ENCODE measurements at places on chromosomes 16 and 17.

DNA sequence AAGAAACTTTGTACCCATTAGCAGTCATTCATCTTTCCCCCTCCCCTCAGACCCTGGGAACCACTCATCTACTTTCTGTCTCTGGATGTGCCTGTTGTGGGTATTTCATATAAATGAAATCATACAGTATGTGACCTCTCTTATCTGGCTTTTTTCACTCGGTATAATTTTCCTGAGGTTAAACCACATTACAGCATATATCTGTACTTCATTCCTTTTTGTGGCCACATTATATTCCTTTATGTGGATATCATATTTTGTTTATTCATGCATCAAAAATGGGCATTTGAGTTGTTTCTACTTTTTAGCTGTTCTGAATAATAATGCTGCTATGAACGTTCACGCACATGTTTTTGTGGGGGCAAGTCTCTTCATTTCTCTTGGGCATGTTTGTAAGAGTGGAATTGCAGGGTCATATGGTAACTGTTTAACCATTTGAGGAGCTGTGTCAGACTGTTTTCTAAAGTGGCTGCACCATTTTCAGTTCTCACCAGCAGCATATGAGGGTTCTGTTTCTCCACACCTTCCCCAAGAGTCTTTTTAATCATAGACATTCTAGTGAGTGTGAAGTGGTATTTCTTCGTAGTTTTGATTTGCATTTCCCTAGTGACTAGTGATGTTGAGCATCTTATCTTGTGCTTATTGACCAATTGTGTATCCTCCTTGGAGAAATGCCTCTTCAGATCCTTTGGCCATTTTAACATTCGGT is 3.8 kb downstream of the SNX29 start:
- H3K4me1 ChIP-seq, result peaks cover 10% of the 10 kb centered on the region
- no peaks in the 10 kb centered on the region for H3K36me3 ChIP-seq

GRCh38 chr17:40646791-40647623 is 611 bp downstream of the SMARCE1 start:
- peaks cover 46% of the 10 kb centered on the region for H3K36me3 ChIP-seq
- peaks cover 15% of the 10 kb centered on the region for H3K4me1 ChIP-seq
- peak overlapping the region; percentile 62 for H3K27ac ChIP-seq
- H3K4me3 ChIP-seq, result peak overlapping the region; percentile 94
- no peaks in the 10 kb centered on the region for H3K27me3 ChIP-seq
- no peak for DNase-seq

- H3K4me3 ChIP-seq, result no peak overlapping the region
- H3K27me3 ChIP-seq, result no peaks in the 10 kb centered on the region
- DNase-seq, result no peak
- no peak overlapping the region for H3K27ac ChIP-seq
- H3K36me3 ChIP-seq, result peaks cover 61% of the 10 kb centered on the region
- H3K4me1 ChIP-seq, result no peaks in the 10 kb centered on the region
These were observed 131.3 kb downstream of the NLK start for GRCh38 chr17:28173801-28174200.

GRCh38 chr17:32126746-32127145 is 15.6 kb upstream of the RHOT1 start:
- H3K4me3 ChIP-seq, result no peak overlapping the region
- H3K4me1 ChIP-seq, result no peaks in the 10 kb centered on the region

DNA sequence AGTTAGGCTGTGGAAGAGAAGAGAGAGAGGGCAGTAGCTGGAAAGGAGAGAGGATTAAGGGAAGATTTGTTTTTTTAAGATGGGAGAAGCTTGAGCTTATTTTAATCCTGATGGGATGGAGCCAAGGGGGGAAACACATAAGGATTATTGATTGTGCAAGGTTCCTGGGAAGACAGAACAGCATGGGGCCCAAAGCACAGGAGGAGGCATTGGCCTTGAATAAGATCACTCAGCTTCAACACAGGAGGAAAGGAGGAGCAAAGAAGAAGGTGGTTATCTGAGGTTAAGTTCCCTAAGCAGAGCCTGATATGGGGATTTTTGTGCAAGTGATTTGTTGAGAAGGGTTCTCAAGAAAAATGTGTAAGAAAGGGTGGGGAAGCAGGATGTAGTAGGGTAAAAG is 169.8 kb downstream of the ABCC12 start:
- H3K4me3 ChIP-seq, result no peak overlapping the region
- H3K36me3 ChIP-seq, result no peaks in the 10 kb centered on the region
- no peak overlapping the region for H3K27ac ChIP-seq
- H3K27me3 ChIP-seq, result no peaks in the 10 kb centered on the region

GRCh38 chr16:12497526-12497925 is 306.2 kb downstream of the CPPED1 start:
- no peak overlapping the region for H3K27ac ChIP-seq
- H3K36me3 ChIP-seq, result no peaks in the 10 kb centered on the region
- no peaks in the 10 kb centered on the region for H3K27me3 ChIP-seq
- H3K4me3 ChIP-seq, result no peak overlapping the region
- no peak for DNase-seq

- no peak for DNase-seq
- H3K4me1 ChIP-seq, result peaks cover 22% of the 10 kb centered on the region
These were observed 70.4 kb upstream of the SMURF2 start for GRCh38 chr17:64732336-64733006.

GRCh38 chr16:85832570-85833218 is 33.2 kb downstream of the COX4I1 start:
- no peak overlapping the region for H3K4me3 ChIP-seq
- no peak for DNase-seq
- no peaks in the 10 kb centered on the region for H3K4me1 ChIP-seq
- no peaks in the 10 kb centered on the region for H3K36me3 ChIP-seq
- no peak overlapping the region for H3K27ac ChIP-seq

GRCh38 chr16:56738221-56738620 is 8.3 kb downstream of the NUP93 start:
- DNase-seq, result no peak

- peaks cover 35% of the 10 kb centered on the region for H3K36me3 ChIP-seq
- H3K27me3 ChIP-seq, result no peaks in the 10 kb centered on the region
- H3K27ac ChIP-seq, result peak overlapping the region; percentile 97
- peaks cover 37% of the 10 kb centered on the region for H3K4me1 ChIP-seq
- peak overlapping the region; percentile 11 for H3K4me3 ChIP-seq
- DNase-seq, result peak; percentile 98
These were observed 145.0 kb downstream of the SEC14L1 start for GRCh38 chr17:77285594-77286390.

DNA sequence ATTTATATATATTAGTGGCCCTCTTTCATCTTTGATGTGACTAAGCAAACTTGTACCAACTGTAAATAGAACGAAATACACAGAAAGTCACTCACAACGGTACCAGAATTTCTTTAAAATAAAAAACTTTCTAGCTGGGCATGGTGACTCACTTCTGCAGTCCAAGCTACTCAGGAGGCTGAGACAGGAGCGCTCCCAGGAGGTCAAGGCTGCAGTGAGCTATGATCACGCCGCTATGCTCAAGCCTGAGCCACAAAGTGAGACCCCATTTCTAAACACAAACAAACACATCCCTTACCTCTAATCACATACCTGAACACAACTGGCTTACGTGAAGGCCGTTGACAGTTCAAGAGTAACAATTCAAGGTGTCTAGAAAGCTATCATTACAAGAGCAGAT is 29.7 kb downstream of the STAT5B start:
- no peak for DNase-seq
- H3K4me3 ChIP-seq, result no peak overlapping the region
- no peaks in the 10 kb centered on the region for H3K27me3 ChIP-seq

DNA sequence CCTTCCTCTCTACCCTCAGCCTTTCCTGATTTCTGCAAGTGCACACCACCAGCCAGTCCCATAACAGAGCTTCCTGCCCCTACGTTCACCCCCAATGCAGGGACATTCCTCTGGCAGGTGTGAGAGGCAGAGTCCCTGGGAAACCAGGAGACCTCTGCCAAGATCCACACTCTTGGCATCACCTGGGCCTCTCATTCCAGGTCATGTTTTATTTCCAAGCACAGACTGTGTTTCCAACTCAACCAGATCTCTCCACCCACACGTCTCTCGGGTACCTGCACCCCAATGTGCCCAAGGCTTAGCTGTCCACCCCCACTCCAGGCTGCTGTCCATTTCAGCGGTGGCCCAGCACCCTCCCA is 21.0 kb upstream of the PHB1 start:
- no peaks in the 10 kb centered on the region for H3K4me1 ChIP-seq
- no peaks in the 10 kb centered on the region for H3K36me3 ChIP-seq
- no peak overlapping the region for H3K27ac ChIP-seq
- no peaks in the 10 kb centered on the region for H3K27me3 ChIP-seq

- H3K4me1 ChIP-seq, result peaks cover 8% of the 10 kb centered on the region
- peak overlapping the region; percentile 31 for H3K4me3 ChIP-seq
- no peaks in the 10 kb centered on the region for H3K27me3 ChIP-seq
- H3K36me3 ChIP-seq, result no peaks in the 10 kb centered on the region
These were observed 8.4 kb upstream of the TRPV2 start for GRCh38 chr17:16406742-16407674.

GRCh38 chr16:85057948-85058347 is 30.4 kb downstream of the KIAA0513 start:
- peaks cover 4% of the 10 kb centered on the region for H3K36me3 ChIP-seq
- no peaks in the 10 kb centered on the region for H3K4me1 ChIP-seq
- no peaks in the 10 kb centered on the region for H3K27me3 ChIP-seq
- no peak for DNase-seq

- peaks cover 31% of the 10 kb centered on the region for H3K4me1 ChIP-seq
- no peak overlapping the region for H3K4me3 ChIP-seq
- H3K36me3 ChIP-seq, result no peaks in the 10 kb centered on the region
- H3K27me3 ChIP-seq, result no peaks in the 10 kb centered on the region
These were observed 6.3 kb downstream of the ZFHX3 start for GRCh38 chr16:73041676-73042075.

DNA sequence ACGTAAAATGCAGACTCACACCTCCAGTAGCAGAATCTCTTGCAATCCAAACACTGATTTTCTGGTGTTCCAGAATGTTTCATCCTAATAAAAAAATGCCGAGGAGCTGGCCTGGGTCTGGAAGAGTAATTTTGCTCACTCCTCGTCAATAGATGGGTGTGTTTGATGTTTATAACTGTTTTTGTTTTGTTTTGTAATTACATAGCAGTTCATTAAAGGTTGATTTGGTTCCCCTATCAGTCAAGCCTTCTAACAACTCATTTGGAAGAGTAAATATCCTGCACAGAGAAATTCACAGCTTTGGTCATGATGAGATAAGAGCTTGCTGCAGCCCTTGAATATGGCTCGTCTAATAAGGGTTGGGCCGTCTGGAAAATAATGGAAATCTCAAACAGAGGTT is 36.8 kb upstream of the ELAC2 start:
- H3K27me3 ChIP-seq, result peaks cover 10% of the 10 kb centered on the region
- H3K4me3 ChIP-seq, result no peak overlapping the region
- H3K27ac ChIP-seq, result no peak overlapping the region
- no peak for DNase-seq
- H3K4me1 ChIP-seq, result no peaks in the 10 kb centered on the region

DNA sequence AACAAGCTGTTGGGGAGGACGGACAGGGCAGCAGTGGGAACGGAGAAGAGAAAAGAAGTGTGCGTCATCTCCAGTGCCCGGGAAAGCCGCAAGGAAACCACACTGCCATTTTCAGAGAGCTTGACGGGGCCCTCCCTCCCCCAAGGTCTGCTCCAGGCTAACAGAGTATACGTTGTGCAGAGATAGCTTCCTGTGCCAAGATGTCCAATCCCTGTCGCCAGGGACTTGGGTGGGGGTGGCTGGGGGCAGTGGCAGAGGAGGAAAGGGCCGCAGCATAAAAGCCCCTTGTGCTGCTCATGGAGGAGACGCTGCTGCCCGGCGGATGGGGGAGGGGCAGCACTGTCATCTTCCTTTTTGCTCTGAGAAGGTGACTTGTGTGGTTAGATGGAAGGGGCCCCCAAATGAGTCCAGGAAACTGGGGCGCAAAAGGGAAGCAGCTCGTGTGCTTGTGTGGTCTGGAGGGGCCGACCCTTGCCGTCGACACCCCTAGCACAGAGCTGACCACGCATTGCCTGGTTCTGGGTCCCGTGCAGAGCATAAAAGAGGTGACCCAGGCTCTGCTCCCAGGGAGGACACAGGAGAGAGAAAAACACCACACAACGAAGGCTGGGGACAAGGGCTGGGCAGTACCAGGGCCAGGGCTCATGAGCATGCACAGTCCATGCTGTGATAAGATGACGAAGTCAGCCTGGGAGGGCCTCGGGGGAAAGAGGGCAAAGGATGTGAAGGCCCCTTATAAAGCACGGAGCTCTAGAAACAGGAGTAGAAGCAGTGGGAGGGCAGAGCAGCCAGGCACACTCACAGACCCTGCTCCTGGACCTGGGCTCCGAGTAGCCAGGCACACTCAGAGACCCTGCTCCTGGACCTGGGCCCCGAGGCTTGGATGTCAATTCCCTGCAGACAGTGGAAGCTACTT is 372.7 kb downstream of the SLC39A11 start:
- H3K4me3 ChIP-seq, result no peak overlapping the region
- H3K27ac ChIP-seq, result no peak overlapping the region
- no peaks in the 10 kb centered on the region for H3K27me3 ChIP-seq
- H3K4me1 ChIP-seq, result peaks cover 32% of the 10 kb centered on the region
- no peak for DNase-seq
- H3K36me3 ChIP-seq, result no peaks in the 10 kb centered on the region

- no peak overlapping the region for H3K4me3 ChIP-seq
- DNase-seq, result no peak
- peak overlapping the region; percentile 14 for H3K27ac ChIP-seq
- no peaks in the 10 kb centered on the region for H3K36me3 ChIP-seq
- H3K4me1 ChIP-seq, result peaks cover 11% of the 10 kb centered on the region
- no peaks in the 10 kb centered on the region for H3K27me3 ChIP-seq
These were observed 65.8 kb upstream of the SMIM36 start for GRCh38 chr17:55576996-55577586.

GRCh38 chr17:68085771-68086381 is 50.3 kb downstream of the KPNA2 start:
- DNase-seq, result no peak
- no peak overlapping the region for H3K27ac ChIP-seq
- H3K4me1 ChIP-seq, result no peaks in the 10 kb centered on the region

- H3K36me3 ChIP-seq, result 0 out of 2 replicates have a peak, but pooled peaks cover 3% of the 10 kb centered on the region
- H3K27ac ChIP-seq, result peak overlapping the region; percentile 97
- H3K4me3 ChIP-seq, result no peak overlapping the region
- DNase-seq, result no peak
- H3K27me3 ChIP-seq, result no peaks in the 10 kb centered on the region
These were observed 16.0 kb downstream of the RNF43 start for GRCh38 chr17:58401287-58401686.

- no peak overlapping the region for H3K27ac ChIP-seq
- H3K36me3 ChIP-seq, result no peaks in the 10 kb centered on the region
- no peaks in the 10 kb centered on the region for H3K27me3 ChIP-seq
- no peak overlapping the region for H3K4me3 ChIP-seq
- peaks cover 5% of the 10 kb centered on the region for H3K4me1 ChIP-seq
These were observed 183.4 kb upstream of the XYLT1 start for GRCh38 chr16:17654142-17654541.

- peaks cover 8% of the 10 kb centered on the region for H3K4me1 ChIP-seq
- peak within 1 kb of the TSS; percentile 76 for H3K4me3 ChIP-seq
- peaks cover 20% of the 10 kb centered on the region for H3K36me3 ChIP-seq
- H3K27me3 ChIP-seq, result no peaks in the 10 kb centered on the region
These were observed at the start of gene PGP for GRCh38 chr16:2214719-2214968. Gene PGP (minus strand): TSS chr16:2214840. CDS start chr16:2214777, 63 bp downstream.

- H3K27ac ChIP-seq, result peak overlapping the region; percentile 26
- no peaks in the 10 kb centered on the region for H3K36me3 ChIP-seq
- H3K4me1 ChIP-seq, result peaks cover 9% of the 10 kb centered on the region
- no peak overlapping the region for H3K4me3 ChIP-seq
- no peak for DNase-seq
These were observed 679.5 kb downstream of the KCNJ2 start for GRCh38 chr17:70848785-70849184.

- DNase-seq, result no peak
- no peaks in the 10 kb centered on the region for H3K36me3 ChIP-seq
- no peaks in the 10 kb centered on the region for H3K27me3 ChIP-seq
- peaks cover 3% of the 10 kb centered on the region for H3K4me1 ChIP-seq
These were observed 44.7 kb upstream of the PRSS54 start for GRCh38 chr16:58339452-58339981.

- DNase-seq, result no peak
- H3K36me3 ChIP-seq, result peaks cover 36% of the 10 kb centered on the region
- no peaks in the 10 kb centered on the region for H3K4me1 ChIP-seq
- no peaks in the 10 kb centered on the region for H3K27me3 ChIP-seq
These were observed 38.1 kb upstream of the METRNL start for GRCh38 chr17:83041305-83041704.
